WTC11 (cell line): ENCODE measurements at places on chromosomes 2 and 18. TPM values are rescaled to one million over a fixed set of nuclear protein-coding genes. Genes with fewer than 3 reads are reported as not detected.

The HS6ST1 gene
- total RNA-seq = 50.3 to 55.5 TPM (median 55.1 TPM) in 3 replicates

DNA sequence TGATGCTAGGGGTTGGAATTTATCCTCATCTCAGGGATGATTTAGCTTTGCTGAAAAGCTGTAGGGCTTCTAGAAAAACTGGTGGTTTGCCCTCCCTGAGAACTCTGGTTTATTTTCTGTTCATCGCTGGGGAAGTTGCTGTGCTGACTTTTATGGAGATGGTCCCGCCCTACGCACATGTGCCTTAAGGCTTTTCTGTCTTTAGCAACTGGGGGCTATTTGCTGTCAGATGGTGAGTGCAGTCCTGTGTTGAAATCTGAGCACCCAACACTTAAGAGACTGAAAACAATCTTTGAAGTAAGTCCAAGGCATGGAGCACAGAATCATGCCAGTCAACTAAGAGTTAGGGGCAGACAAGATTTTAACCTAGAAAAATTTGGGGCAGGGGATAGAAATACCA is 2148.4 kb upstream of the CELF4 start:
- H3K4me3 ChIP-seq = no peak overlapping the region
- H3K4me1 ChIP-seq = 0 out of 2 replicates have a peak, but pooled peaks cover 4% of the 10 kb centered on the region
- no peak for DNase-seq
- no peaks in the 10 kb centered on the region for H3K36me3 ChIP-seq
- H3K27me3 ChIP-seq = no peaks in the 10 kb centered on the region
- no peak overlapping the region for H3K27ac ChIP-seq

The KLHL41 gene
- total RNA-seq = not detected in 3 replicates

The RMDN2 gene
- 3.0 to 4.3 TPM (median 3.5 TPM) in 3 replicates for total RNA-seq

GRCh38 chr2:240896871-240897692 is 1.1 kb upstream of the MAB21L4 start:
- no peaks in the 10 kb centered on the region for H3K4me1 ChIP-seq
- H3K27ac ChIP-seq = no peak overlapping the region
- H3K4me3 ChIP-seq = no peak overlapping the region
- peaks cover 3% of the 10 kb centered on the region for H3K36me3 ChIP-seq

DNA sequence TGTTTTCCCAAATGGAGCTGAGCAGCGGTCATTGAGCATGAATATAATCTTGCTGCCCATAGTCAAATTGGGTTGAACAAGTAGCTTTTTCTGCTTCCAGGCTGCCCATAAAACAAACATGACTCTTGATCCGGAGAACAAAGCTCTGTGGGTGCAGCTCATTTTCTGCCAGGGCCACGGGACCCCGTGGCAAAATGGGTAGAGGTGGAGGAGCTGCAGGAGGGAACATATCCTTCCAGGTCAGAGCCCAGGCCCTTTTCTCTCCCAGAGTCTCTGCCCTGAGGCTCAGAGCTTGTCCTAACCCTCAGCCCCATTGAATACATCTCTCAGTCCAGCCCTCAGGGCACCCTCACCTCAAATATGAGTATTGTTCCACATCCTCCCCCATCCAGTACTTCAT is 151.6 kb upstream of the TWIST2 start:
- H3K36me3 ChIP-seq = no peaks in the 10 kb centered on the region
- H3K4me3 ChIP-seq = no peak overlapping the region
- no peak for DNase-seq
- no peak overlapping the region for H3K27ac ChIP-seq
- H3K4me1 ChIP-seq = no peaks in the 10 kb centered on the region

DNA sequence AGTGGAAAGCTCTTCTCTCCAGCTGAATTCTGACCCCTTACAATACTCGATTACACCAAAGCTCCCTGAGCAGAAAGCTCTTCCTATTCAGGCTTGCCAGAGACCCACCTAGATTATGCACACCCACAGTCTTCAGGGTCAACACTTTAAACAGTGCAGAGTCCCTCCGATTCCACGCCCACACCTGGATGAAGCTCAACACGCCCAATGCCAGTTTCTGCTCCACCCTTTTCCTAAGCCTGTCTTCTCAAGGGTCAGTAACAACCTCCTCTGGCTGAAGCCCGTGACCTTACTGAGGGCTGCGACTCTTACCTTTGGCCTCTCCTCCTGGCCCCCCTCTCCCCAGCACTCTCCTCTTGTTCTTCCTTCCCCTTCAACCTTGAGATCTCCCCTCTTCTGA is 492.0 kb upstream of the SALL3 start:
- H3K27me3 ChIP-seq = peaks cover 4% of the 10 kb centered on the region; the same call in 1 of the 2 replicates
- DNase-seq = no peak
- H3K4me3 ChIP-seq = no peak overlapping the region
- no peaks in the 10 kb centered on the region for H3K4me1 ChIP-seq
- H3K36me3 ChIP-seq = peaks cover 35% of the 10 kb centered on the region

- DNase-seq = no peak
- 0 out of 2 replicates have a peak, but pooled peaks cover 4% of the 10 kb centered on the region for H3K4me1 ChIP-seq
- no peaks in the 10 kb centered on the region for H3K36me3 ChIP-seq
Measured at GRCh38 chr2:65710779-65711295, 278.4 kb upstream of the SPRED2 start.
